Activated naive CD8-positive, alpha-beta T cell treated with anti-CD3 and anti-CD28 coated beads, Interleukin-2, amount 50 U/mL, for 16 hours (primary cell): ENCODE measurements at places on chromosomes 4 and X.

- DNase-seq, result no peak
Measured at GRCh38 chr4:2818351-2818939, 25.2 kb upstream of the ADD1 start.

- no peak for DNase-seq
Measured at GRCh38 chr4:164695650-164696049, 58.3 kb upstream of the SMIM31 start.

- DNase-seq, result no peak
Measured at GRCh38 chr4:146514651-146515357, 6.9 kb downstream of the SLC10A7 start.

DNA sequence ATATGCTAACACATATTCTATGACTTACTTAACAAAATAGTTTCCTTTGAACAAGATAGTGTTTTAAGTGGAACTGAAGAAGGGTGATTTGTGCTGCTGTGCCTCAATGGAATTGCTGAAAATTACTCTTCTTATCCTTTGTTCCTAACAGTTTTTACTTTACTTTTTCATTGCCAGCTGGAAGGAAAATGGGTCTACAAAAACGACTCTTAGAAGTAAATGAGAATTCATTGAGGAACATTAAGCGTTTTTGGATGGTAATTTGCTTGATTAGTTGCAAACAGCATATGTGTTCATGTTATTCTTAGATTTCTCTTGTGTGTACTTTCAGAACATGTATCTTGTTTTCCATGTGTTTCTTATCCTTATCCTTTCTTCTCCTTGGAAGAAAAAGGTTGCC, 170.4 kb upstream of the VEGFC start:
- no peak for DNase-seq

DNA sequence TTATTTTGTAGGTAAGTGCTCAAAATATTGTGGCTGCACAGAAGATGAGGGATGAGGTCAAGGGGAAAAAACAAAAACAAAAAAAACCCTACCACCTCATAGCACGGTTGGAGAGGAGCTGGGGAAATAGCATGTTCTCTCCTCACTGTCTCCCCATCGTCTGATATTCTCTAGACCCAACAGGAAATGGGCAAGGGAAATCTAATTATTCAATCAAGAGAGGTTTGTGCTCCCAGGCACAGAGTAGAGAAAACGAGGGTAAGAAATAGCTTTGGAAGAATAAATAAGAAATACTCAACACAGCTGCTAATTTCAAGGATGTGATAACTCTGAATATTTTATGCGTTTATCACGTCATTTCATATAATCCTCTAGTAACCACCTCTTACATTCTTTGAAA, 619.2 kb upstream of the GNPDA2 start:
- no peak for DNase-seq

DNA sequence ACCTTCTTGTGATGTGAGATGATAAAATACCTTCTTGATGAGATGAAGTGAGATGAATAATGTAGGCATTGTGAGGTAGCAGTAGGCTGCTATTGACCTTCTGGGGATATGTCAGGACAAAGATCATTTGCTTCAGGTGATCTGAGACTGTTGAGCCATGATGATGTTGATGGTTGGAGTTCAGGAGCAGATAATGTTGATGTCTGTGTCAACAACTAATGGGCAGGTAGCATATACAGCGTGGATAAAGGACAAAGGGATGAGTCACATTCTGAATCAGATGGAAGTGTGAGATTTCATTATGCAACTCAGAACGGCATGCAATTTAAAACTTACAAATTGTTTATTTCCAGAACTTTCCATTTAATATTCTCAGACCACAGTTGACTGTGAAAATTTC, 57.3 kb downstream of the RAP1GDS1 start:
- no peak for DNase-seq

DNA sequence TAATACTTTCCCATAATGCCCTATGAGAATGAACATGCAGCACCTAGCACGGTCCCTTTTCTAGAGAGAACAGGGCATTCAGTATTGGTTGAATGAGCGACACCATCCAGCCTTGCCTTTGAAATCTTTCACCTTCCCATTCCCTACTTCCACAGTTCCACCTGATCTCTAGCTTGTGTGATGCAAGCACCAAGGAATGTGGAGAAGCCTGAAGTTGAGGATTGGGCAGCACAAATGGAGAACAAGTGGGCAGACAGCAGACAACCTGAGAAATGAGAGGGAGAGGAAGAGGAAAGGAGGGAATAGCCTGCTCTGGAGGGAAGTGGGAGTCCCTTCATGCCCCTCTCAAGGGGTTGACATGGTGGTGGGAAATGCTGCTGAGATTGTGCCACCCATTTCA, 365.1 kb upstream of the CXorf51A start:
- no peak for DNase-seq

DNA sequence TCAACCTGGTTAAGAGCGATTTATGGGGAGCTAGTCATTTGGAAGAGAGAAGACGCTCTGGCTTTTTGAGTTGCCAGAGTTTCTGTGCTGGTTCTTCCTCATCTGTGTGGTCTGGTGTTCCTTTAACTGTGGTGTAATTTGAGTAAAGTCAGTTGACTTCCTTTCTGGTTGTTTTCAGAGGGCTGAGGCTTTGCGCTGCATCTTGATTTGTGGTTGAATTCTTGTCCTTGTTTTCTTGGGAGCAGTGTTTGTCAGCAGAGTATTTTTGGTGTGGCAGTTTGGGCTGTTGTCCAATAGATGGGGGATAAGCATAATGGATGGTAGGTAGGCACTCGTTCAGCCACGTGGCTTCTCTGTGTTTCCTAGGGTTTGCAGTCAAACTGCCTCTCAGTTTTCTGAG, 2143.2 kb upstream of the TENM3 start:
- DNase-seq, result no peak

GRCh38 chr4:160299177-160299576, 1196.3 kb downstream of the RAPGEF2 start:
- DNase-seq, result no peak
